ENCODE measurements at places on chromosomes 12 and 14. TPM values are rescaled to one million over a fixed set of nuclear protein-coding genes. Genes with fewer than 3 reads are reported as not detected.

The LMNTD1 gene
- not detected for total RNA-seq

The AICDA gene
- 0.39 TPM for total RNA-seq

The COX8C gene
- total RNA-seq, result not detected

The CCDC196 gene
- not detected for total RNA-seq

The SYCP3 gene
- total RNA-seq, result 0.65 TPM

The NINJ2 gene
- 11.2 TPM for total RNA-seq

The ARHGAP9 gene
- total RNA-seq, result 38.8 TPM

The PPFIA2 gene
- total RNA-seq, result 20.4 TPM

The FLRT2 gene
- total RNA-seq, result 21.2 TPM

The NOVA1 gene
- total RNA-seq, result 13.8 TPM

Measured in aorta (tissue), 5 donors.